ENCODE measurements at places on chromosomes 3 and 15.
A peak's percentile ranks its signal among the peaks of the same experiment; 100 is the strongest.

DNA sequence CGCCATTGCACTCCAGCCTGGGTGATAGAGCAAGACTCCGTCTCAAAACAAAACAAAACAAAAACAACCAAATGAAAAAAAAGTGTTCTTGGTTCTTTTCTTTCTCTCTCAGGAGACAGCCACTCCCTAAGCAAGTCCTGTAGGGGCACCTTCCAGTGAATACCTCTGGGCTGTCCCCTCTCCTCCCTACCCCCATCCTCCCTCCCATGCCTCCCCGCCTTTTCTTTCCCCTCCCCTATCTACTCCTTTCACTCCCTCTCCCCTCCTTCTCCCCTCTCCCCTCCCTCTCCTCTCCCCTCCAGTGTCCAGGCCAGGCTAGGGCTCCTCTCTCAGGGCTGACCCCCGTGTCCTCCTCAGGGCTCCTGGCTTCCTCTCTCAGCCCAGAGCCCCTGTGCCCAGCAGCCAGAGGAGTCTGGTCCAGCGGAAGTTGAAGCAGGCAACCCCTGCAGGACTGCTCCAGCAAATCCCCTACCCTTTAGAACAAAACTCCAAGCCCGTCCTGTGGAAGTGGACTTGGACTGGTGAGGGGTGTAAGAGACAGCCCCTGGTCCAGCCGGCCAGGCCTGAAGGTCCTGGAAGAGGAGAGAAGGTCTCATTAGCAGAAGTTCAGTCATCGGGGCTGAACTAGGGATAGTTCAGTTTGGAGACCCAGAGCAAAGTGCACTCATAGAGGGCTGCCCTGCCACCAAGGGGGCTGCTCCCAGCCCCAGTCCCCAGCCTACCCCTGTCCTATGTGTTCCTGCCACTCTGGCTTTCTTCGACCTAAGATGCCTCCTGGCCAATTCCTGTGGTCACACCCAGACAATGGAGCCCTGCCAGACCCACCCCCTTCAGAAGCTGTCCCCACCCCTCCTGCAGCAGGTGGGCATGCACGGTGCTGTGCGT is 79.8 kb upstream of the IQSEC1 start:
- DNase-seq: no peak

GRCh38 chr3:145006271-145006670 is 1034.6 kb downstream of the DIPK2A start:
- DNase-seq: no peak

DNA sequence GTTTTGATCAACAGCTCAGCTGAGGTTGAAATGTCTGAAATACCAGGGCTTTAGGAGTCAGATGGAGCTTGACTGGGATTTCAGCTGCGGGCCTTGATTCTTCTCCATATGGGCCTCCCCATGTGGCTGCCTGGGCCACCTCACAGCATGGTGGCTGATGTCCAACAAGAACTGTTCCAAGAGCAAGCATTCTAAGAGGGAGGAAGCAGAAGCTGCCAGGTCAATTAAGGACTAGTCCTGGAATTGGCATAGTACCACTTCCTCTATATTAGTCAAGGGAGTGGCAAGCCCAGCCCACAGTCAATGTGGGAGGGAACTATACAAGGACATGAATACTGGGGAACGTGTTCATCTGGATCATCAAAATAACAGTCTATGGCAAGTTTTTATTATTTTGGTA is 181.7 kb upstream of the ANKRD28 start:
- peak; percentile 41 for DNase-seq

DNA sequence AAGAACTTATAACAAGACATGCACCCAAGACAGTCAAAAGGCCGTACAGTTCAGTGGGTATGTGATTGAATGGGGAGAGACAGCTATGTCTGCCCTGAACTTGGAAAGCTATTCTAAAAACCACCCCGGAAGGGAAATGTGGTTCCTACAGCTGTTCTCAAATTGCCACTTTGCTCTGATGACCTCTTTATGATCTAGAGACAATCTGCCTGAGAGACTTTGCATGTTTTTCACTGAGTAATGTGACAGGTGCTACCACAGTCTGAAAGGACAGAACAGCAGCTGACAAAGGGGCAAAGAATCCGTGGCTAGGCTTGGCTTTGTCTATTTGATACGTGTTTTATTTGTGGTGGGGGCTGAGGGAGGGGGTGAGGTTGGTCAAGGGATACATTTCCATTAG is 148.3 kb upstream of the NPHP3 start:
- DNase-seq: no peak

DNA sequence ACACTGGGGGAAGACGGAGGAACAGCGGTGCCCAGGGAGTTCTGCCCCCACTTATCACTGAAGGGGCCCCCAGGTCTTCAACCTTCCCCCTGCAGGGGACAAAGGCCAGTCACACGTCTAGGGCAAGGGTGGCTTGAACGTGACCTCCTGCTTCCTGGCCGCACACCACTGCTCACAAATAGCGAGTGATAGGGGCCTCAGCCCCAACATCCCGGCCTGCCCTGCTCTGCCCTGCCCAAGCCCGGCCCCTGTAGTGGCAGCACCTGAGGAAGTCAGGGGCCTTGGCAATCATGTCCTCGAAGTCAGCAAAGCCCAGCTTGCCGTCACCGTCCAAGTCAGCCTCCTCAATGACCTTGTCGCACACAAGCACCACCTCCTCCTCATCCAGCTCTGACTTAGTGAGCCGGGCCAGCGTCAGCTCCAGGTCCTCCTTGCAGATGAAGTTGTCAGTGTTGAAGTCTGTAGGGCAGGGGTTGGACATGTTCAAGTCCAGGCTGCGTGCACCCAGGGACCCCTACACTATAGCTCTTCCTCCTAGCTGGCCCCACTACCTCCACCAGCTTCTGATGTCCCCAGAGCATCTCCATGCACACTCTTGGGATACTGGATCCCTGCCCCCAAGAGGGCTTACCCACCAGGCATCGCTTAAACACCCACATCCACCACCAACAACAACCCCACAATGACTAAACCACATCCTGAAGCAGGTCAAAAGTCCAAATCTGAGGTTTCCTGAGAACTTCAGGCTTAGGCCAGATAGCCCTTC is 13.3 kb downstream of the SH2D7 start:
- no peak for DNase-seq

DNA sequence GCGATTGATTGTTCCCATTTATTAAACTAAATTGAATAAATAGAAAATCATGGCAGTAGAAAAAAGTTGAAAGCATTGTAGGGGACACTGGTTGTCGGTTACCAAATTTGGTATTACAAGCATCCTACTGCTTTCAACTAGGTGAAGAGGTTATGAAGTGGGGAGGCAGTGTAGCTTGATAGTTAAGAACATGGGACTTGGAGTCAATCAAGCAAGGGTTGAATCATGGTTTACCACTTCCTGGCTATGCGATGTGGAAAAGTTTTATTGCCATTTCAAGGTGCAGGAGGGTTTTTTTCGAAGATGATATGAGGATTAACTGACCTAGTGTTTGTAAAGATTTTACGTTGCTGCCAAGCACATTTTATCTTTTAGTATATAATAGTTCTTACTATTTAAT is 318.2 kb upstream of the KCNH8 start:
- DNase-seq: no peak

DNA sequence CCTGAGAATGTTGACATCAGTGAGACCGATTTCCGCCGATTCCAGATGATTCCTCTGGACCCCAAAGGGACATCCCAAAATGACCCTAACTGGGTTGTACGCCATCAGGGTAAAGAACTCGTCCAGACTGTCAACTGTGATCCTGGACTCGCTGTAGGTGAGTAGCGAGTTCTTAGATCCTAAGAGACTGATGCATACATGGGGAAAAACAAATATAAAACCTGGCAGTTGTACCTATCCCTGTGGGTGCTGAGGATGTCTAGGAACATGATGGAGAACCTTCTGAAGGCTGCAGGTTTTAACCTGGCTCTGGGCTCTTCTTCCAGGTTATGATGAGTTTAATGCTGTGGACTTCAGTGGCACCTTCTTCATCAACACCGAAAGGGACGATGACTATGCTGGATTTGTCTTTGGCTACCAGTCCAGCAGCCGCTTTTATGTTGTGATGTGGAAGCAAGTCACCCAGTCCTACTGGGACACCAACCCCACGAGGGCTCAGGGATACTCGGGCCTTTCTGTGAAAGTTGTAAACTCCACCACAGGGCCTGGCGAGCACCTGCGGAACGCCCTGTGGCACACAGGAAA is 12.3 kb downstream of the THBS1 start:
- DNase-seq: peak; percentile 42

DNA sequence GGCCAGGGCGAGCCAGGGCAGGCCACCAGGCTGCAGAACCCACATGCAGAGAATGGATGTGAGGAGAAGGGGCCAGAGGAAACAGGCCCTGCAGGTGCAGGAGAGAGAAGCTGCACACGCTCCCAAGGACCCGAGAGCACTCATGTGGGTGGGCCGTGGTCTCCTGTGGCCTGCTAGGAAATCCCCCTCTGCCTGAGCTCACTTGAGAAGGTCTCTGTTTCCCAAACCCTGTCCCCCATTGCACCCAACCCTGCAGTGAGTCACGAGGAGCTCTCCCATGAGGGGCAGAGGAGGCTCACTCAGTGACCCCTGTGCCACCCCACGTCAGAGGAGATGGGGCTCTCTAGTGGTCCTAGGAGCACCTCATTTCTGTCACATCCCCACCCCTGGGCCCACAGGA is 111.1 kb downstream of the KLF13 start:
- no peak for DNase-seq

- DNase-seq: no peak
Measured at GRCh38 chr15:40846841-40847222, 3.0 kb downstream of the SPINT1 start.

DNA sequence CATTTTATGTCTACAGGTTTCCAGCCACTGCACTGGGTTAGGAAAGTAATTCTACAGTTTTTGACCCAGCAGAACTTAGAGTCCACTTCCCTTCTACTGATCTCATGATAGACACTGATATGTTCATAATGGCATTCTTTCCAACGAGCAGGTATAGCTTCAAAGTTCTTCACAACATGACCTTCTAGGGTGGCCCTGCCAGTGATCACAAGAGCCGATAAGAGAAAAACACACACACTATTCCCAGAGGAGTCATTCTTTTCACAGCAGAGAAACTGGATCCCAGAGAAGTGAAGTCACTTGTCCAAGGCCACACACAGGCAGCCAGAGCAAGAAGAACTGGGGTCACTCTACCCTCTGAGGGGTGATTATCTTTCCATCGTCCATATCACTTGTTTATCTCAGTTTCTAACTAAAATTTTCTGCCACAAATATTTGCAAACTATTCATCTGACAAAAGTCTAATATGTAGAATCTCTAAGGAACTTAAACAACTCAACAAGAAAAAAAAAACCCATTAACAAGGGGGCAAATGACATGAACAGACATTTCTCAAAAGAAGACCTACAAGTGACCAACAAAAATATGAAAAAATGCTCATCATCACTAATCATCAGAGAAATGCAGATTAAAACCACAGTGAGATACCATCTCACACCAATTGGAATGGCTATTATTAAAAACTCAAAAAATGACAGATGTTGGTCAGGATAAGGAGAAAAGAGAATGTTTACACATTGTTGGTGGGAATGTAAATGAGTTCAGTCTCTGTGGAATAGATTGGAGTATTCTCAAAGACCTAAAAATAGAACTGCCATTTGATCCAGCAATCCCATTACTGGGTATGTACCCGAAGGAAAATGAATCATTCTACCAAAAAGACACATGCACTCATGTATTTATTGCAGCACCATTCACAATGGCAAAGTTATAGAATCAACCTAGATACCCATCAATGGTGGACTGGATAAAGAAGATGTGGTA is 31.5 kb downstream of the SPTSSB start:
- DNase-seq: no peak

GRCh38 chr3:133023362-133023761 is 14.8 kb upstream of the TMEM108 start:
- DNase-seq: no peak

- DNase-seq: no peak
Measured at GRCh38 chr15:94246016-94246415, 14.7 kb downstream of the MCTP2 start.

- no peak for DNase-seq
Measured at GRCh38 chr15:48313216-48313615, 18.0 kb upstream of the DUT start.

GRCh38 chr3:54127499-54128056 is 5.2 kb downstream of the CACNA2D3 start:
- no peak for DNase-seq

DNA sequence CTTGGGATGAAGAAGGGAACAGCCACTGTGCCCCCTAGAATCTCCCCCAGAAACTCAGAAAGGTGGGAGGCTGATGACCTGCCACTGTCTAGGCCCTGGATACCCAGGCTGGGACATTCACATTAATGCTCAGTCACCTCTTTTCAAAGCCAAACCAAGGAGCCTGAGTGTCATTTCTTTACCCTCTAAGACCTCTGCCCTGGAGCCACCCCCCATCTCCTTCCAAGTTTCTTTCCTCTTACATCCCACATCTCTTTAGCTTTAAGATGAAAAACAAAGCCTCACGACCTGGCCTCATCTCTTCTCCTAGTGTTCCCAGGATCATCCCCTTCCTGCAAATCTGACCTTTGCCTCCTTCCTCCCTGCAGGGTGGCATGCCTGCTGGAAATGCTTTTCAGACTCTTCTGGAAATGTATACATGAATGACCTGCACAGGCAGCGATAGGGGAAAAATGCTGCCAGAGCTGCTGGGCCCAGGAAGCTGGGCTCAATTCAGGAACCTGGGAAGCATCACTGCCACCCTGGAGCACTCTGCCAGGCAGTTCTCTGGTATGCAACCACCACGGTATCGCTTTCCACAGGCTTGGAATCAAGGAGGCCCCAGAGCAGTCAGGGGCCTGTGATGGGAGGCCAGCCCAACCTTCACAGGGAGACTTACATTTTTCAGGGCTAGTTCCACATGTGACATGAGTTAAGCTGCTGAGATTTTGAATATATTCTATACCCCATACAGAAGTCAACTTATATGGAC is 67.6 kb downstream of the DAPK2 start:
- no peak for DNase-seq

DNA sequence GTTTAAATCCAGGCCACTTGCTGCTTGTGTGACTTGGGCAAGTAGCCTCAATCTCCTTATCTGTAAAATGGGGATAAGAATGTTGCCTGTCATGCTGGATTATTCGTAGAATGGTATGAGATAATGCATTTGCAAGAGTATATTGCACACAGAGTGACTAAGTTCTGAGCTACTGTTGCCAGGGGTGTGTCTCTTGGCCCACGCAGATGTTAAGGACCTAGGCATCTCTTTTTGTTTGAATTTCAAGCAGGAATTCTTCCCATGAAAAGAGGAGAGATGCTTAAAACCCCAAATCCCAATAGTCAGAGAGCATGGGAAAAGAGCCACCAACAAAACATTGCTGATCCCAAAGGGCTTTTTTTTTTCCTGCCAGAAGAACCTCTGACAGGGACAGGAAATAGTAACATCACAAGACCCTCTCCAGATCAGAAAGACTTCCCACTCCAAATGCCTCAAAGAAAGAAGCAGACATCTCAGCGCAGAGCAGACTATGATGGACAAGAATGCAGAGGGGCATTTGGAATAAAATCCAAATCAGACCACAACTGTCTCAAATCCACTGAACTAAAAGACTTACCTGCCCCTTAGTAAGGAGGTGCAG is 90.5 kb downstream of the MRPL46 start:
- DNase-seq: no peak

GRCh38 chr15:39756806-39757522 is 25.7 kb downstream of the FSIP1 start:
- peak; percentile 43 for DNase-seq

- DNase-seq: no peak
Measured at GRCh38 chr15:101045835-101046691, 126.9 kb downstream of the LRRK1 start.

- DNase-seq: no peak
Measured at GRCh38 chr3:79009861-79010260, 757.9 kb downstream of the ROBO1 start.
